ENCODE measurements at places on chromosomes 7 and 10. TPM values are rescaled to one million over a fixed set of nuclear protein-coding genes. Genes with fewer than 3 reads are reported as not detected.

The SHH gene
- not detected for total RNA-seq

The TYW1B gene
- 3.4 TPM for total RNA-seq

The GHITM gene
- total RNA-seq, result 230 TPM

The CALML5 gene
- not detected for total RNA-seq

The TSPAN15 gene
- 58.4 TPM for total RNA-seq

The ZNF273 gene
- total RNA-seq, result 3.0 TPM

The PTPN20 gene
- total RNA-seq, result 4.2 TPM

The IL2RA gene
- total RNA-seq, result 0.49 TPM

The AGAP3 gene
- 55.4 TPM for total RNA-seq

The ZNF775 gene
- 9.7 TPM for total RNA-seq

The SPDYE6 gene
- not detected for total RNA-seq

The PON1 gene
- total RNA-seq, result not detected

The TEX47 gene
- total RNA-seq, result not detected

The ENO4 gene
- total RNA-seq, result 0.67 TPM

DNA sequence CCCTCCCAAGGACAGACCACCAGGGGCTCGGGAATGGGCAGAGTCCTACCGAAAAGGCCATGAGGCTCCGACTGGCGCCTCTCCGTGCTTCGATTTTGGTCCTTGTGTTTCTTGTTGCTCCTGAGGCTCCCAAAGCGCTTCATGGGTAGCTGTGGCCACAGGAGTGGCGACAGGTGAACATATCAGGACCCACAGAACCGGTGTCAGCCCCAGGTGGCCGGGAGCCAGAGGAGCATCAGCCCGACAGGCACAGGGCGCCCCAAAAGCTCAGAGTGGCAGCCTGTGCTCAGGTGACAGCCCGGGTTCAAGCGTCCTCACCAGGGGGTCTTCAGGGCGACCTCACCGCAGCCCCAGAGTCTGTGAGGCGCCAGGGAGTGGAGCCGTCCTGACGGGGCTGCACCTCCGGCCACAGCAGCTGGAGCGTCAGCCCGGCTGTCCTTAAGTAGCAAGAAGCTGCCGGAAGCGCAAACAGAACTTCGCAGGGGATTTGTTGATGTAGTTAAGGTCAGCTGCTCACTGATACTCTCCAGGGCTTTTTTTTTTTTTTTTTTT lies 141.0 kb downstream of the PRKAG2 start:
- ATAC-seq, result peak; percentile 51

GRCh38 chr10:77625379-77625778 lies 12.2 kb downstream of the KCNMA1 start:
- no peak for ATAC-seq

GRCh38 chr10:93482145-93482834 lies at the start of gene MYOF:
Gene MYOF, minus strand, starts transcription at chr10:93482334. Its CDS starts 140 bp downstream, at chr10:93482194.
- ATAC-seq, result peak; percentile 80

DNA sequence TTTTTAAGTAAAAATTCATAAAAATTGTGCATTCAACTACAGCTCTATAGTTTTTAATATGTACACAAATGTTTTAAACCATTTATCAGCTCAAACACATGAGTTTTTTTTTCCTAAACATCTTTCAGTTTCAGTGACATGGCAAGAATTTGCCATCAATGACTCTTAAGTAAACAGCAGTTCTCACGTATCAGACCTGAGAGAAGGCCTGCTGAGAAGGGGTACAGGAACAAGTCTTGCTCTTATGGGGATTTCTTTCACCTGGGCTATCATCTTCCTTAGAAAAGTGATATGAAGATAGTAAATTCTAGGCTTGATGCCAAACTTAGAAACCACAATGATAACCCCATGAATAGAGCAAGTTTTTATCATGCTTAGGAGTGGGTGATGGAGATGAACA lies 467.8 kb downstream of the ARL4A start:
- ATAC-seq, result no peak

- no peak for ATAC-seq
Measured at GRCh38 chr7:92740700-92741126, 95.7 kb downstream of the CDK6 start.

DNA sequence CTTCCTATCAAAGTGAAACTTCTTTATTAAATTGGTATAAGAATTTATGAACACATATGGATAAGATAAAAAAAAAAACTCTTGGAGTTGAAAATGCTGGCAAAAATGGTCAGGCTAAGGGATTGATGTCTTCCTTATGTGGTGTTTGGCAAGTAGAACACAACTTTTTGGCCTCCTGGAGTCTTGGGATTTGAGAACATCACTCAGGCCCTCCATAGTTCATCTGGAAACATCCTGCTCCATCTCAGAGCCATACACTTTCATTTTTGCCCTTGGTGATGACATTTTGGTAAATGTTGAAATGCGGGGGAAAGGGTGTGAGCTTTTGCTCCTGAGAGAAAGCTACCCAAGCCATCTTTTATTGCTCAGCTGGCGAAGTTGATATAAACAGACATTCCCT lies 27.5 kb upstream of the BTBD16 start:
- ATAC-seq, result peak; percentile 59

DNA sequence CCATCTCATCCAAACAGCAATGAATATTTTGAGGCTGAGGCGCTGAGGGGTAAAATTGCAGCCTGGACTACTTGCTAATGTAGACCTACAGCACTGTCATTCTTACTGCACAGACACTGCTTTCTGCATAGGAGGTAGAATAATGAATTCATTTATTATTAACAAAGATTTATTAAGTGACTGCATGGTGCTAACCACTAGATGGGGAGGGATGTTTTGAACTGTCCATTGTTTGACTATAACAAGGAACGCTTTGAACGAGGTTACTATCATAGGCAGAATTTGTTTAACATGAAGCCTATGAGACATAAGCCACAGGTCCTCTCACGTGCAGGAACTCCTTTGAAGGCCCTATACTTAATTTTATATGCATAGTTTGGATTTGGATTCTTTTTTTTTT lies 143.8 kb downstream of the CFTR start:
- no peak for ATAC-seq

GRCh38 chr7:41046776-41047175 lies 656.1 kb downstream of the INHBA start:
- no peak for ATAC-seq

DNA sequence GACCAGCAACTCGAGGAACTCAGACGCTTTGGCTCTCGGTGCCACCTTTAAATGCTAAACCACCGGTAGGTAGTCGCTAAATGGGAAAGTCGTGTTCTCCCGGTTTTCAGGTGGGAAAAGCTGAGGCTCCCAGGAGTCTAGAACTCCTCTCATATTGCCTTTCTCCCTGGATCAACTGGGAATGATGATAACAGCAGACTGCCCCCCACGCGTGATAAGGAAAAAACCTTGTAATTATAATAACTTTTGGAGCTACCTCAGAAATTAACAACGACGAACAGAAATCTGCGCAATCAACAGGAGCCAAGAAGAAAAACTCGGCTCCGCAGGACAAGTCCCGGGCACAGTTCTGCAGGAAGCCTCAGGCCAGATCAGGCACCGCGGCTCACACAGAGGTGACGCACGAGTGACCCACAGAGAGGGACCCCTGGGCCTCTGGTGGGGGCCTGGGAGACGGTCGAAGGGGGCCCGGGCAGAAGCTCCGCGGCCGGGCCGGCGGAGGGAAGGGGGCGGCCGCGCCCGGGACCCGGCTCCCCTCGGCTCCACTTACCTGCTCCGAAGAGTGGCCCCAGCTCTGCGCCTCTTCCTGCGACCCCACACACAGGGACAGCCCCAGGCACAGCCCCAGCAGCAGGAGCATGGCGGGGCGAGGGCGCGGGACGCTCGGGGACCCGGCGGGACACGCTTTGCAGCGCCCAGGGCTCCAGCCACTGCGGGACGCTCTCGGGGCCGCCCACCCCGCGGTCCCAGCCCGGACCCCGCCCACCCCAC lies at the start of gene ITIH5:
Gene ITIH5, minus strand, starts transcription at position 714 of the 771 bp plus-strand sequence. Its CDS starts 74 bp downstream, at position 640.
- ATAC-seq, result peak; percentile 54

- ATAC-seq, result no peak
Measured at GRCh38 chr7:91655656-91656055, 224.8 kb downstream of the MTERF1 start.

GRCh38 chr7:36205803-36206202 lies 52.7 kb downstream of the EEPD1 start:
- no peak for ATAC-seq

GRCh38 chr7:83677180-83677866 lies 28.4 kb upstream of the SEMA3E start:
- ATAC-seq, result peak; percentile 58

DNA sequence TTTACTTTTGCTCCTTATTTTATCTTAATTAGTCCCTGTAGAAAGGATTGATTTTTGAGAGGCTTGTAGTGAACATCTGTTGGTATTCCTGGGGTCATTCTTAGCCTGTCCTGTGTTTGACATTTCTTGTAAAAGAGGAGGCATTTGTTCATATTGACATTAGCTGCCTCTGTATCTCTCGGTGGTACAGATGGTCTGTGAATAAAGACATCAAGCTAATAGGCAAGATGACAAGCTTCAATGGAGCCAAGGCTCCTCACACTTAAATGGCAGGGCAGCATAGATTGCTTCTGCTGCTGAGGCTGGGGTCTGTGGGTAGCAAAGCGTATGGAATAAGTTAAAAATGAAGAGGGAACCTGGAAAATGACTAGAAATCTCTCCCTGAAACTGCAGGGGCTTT lies 687.6 kb downstream of the LRMDA start:
- no peak for ATAC-seq

DNA sequence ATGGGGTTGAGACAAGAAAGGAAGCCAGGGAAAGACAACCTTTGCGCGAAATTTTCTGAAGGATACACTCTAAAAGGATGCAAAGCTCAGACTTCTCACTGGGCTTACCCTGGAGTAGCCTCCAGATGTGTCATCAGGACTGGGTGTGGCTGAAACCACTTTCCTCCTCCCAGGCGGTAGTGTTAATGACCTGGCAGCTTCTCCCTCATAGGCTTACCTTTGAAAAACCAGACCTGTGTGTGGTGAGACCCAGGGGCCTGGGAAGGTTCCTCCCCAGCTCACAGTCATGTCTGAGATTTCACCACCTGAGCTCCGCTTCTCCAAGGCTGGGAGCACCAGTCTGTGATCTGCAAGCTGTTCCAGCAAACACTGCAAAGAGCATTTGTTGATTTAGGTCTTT lies 93.7 kb downstream of the EPC1 start:
- ATAC-seq, result no peak

GRCh38 chr10:125155101-125155500 lies 5.3 kb downstream of the CTBP2 start:
- no peak for ATAC-seq

DNA sequence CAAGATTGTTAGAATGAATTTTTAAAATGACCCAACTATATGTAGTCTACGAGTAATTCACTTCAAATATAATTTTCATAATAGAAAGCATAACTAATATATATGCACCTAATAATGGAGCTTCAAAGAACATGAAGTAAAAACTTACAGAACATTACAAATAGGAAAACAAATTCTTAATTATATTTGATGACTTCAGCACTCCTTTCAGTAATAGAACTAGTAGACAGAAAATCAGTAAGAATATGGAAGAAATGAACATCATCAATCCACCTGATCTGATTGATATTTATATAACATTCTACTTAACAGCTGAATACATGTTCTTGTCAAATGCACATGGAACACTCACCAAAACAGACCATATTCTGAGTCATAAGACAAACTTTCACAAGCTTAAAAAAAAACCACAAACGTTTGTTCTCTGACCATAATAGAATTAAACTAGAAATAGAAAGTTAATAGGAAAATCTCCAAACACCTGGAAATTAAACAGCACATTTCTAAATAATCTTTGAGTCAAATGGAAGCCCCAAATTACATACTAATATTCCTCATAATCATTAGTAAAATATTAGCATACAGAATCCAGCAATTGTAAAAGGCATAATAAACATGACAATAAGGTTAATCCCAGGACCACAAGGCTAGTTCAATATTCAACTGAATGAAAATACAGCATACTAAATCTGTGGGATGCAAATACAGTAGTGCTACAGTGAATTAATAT lies 48.0 kb downstream of the BRAF start:
- ATAC-seq, result no peak

DNA sequence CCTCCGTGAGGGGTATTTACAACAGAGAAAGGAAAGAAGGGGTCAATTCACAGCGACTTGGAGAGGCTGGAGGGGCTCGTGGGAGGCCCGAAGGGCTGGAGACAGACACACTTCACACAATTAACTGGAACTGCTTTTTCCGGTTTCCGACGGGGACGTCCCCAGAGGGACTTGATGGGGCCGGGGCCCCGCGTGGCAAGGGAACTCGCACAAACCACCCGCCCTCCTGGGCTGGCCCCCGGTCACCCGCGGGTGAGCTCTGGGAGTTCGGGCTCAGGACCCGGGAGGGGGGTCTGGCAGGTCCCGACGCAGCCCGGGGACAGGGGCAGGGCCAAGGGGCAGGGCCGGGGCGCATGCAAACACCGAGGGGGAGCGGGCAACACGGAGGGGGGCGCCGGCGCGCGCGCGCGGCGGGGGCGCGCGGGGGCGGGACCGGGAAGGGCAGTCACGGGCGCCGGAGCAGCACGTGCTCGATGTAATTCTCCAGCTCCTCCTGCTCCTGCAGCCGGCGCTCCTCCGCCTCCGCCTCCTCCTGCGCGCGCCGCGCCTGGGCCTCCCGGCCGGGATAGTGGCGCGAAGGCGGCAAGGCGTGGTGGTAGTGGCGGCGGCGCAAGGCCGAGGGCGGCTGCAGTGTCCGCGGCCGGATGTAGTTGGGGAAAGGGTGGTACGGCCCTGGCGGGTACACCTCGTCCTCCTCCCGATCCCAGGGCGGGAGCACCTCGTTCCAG lies 2.7 kb downstream of the VGF start:
- ATAC-seq, result peak; percentile 23

GRCh38 chr7:147298611-147299043 lies 1182.0 kb downstream of the CNTNAP2 start:
- ATAC-seq, result no peak

DNA sequence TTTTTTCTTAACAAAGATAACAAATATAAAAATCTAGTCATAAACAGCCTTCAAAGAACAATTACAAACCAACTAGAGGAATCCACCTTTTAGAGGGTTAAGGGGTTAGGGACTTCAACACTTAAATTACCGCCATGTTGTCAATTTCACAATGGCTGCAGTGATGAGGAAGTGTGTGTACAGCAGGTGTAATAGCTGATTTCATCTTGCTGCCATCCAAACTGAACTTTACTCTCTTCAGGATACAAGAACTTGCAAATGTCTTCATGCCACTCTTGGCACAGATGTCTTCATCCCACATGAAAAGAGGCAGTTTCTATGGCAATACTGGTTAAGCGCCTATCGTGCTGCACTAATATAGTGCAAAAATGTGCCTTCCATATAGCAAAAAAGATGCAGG lies 401.0 kb downstream of the PHF14 start:
- no peak for ATAC-seq

GRCh38 chr10:115118346-115118745 lies 25.2 kb downstream of the ATRNL1 start:
- ATAC-seq, result no peak

DNA sequence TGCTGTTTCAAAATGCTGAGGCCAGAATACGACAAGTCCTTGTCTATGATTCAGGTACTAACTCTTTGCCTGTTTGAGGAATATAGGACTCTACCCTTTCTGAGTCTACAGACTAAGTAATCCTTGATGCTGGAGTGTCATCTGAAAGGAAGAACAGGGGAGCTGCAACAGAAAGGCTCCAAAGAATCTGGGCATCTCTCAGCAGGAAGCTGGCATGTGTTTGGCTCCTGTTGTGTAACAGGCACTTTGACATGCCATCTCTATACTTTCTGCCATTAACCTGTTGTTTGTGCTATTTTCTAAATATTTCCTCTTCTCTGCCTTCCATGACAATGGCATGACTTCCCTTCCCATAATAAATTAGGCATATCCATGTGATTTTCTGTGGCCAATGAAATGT lies 409.5 kb downstream of the ADRA2A start:
- no peak for ATAC-seq

Measured in gastroesophageal sphincter (tissue), 4 donors.